Hypothalamus (tissue), 51 donors: ENCODE measurements at places on chromosomes 7 and 10.

GRCh38 chr10:45450866-45451265 lies 76.8 kb downstream of the ALOX5 start:
- no peak for DNase-seq

- no peak for DNase-seq
Observed at GRCh38 chr10:133310789-133311188, 2.1 kb downstream of the ZNF511 start.

- no peak for DNase-seq
Observed at GRCh38 chr10:86693721-86694369, 25.5 kb downstream of the LDB3 start.

DNA sequence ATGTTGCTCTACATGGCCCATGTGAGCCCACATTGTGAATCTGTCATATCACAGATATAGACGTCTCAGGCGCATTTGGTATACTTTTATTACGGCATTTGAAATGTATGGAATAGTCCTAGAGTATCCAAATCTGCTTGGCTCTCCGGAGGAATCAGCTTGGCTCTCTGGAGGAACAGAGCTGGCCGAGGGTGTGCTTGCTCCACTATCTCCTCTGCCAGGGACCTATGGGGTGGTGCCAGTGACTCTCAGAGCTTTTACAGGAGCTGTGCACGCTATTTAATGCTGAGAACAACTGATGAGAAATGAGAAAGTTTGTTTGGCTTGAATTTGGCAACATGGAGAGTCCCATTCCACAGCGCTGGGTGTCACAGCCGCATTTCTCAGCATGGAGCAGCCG lies 144.0 kb downstream of the ZMYND11 start:
- no peak for DNase-seq

DNA sequence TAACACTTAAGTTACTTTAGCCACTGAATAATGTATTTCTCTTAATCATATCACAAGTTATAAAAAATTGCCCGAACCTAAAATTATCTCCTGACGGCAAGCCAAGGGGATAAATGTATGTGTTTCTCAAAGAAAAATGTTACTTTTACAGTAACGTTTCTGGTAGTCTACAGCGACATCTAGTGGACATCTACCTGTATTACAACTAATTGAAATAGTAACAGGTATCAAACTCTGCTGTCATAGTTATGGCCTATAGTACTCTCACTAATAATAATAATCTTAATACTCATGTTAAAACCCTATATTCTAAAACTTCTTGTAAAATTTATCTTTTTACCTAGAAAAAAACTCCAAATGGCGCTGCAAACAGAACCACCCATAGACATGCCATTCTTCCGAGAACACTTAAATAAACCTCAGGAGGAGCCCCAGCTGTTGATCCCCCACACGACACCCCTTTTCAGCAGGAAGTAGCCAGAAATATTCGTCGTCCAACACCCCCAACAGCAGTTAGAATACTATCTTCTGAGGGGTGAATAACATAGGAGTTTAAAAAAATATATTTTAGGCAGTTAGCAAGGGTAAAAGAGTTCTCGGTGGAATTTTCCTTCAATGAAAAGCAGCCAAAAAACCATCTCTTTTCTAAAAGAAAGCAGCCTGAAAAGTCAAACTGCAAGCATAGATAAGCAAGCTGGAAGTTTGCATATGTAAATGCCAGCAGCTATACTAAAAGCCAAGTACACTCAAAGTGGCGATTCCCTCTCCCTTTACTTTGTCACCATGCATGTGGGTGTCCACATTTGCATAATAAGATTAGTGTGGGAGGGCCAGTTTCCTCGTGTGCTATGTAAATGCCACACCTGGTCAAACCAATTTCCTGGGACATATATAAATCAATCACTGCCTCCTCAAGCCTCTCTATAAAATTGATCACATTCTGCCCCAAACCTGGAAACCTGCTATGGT lies 40.5 kb upstream of the ZNF107 start:
- DNase-seq, result no peak

DNA sequence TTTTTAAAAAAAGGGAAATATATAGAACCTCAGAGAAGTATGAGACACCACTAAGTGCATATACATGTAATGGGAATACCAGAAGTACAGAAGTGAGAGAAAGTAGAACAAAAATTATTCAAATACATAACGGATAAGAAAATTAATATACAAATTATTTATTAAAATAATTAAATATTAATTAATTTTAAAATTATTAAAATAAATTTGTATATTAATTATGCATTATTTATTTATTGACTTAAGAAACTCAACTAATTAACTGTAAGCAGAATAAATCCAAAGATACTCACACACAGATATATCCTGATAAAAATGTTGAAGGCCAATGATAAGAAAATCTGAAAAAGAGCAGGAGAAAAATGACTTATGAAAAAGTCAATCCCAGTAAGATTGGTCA lies 1333.5 kb upstream of the CELF2 start:
- DNase-seq, result no peak

DNA sequence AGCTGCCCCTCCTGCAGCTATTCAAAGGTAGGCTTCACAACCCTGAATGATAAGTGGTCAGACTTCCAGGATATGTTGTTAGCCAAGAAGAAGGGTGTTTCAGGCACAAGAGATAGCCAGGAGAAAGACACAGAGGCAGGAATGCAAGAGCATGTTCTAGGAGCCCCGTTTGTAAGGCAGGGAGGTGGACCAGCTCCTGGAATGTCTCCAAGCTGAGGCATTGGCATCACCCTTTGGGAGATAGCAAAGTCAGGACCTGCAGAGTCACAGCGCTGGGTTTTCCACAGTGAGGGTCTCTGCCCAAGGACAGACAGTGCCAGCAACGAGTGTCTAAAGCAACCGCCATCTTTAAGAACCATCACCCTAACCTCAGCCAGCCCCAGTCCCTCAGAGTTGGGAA lies 484.5 kb upstream of the ZMIZ1 start:
- DNase-seq, result no peak

GRCh38 chr7:23396222-23397015 lies 73.9 kb downstream of the IGF2BP3 start:
- DNase-seq, result no peak

GRCh38 chr10:71547876-71548846 lies 151.4 kb downstream of the CDH23 start:
- no peak for DNase-seq

- DNase-seq, result no peak
Observed at GRCh38 chr7:37320848-37321468, 127.7 kb downstream of the ELMO1 start.
